ENCODE measurements at places on chromosomes 7 and 10.

- DNase-seq = no peak
Observed at GRCh38 chr7:91239772-91240171, 24.5 kb upstream of the FZD1 start.

DNA sequence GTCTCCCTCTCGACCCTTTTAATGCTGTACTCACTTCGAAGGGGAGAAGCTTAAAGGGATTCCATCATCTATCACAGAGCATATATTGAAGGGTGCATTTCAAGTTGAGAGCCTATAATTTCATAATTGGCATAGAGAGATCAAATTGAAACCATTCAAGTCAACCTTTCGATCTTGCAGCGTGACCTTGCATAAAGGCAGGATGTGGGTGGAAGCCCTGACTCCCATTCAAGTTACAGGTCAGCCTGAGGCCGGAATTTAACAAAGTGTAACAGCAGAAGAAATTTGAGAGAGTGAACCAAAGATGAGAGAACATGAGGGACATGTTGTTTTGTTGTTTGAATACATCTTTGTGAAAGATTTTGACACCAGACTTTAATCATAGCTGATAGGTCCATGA, 195.3 kb upstream of the TPK1 start:
- DNase-seq = no peak

- no peak for DNase-seq
Observed at GRCh38 chr10:42866115-42866995, 83.8 kb downstream of the BMS1 start.

DNA sequence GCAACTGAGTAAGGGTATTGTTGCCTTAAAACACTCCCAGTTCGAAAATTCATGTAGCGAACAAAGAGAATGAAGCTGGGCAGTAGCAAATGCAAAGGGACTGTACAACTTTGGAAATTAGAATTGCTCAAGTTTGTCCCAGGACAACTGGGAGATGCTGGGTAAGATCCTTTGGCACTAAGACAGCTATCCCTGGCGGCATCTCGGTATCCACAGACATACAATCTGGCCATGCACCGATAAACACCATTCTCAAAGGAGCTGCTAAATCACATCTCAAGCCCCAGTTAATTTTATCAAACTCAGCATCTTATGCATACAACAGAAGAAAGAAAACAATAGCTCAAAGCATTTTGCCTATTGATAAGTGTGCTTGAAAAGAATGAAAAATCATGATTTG, 177.3 kb downstream of the AMPH start:
- DNase-seq = no peak

DNA sequence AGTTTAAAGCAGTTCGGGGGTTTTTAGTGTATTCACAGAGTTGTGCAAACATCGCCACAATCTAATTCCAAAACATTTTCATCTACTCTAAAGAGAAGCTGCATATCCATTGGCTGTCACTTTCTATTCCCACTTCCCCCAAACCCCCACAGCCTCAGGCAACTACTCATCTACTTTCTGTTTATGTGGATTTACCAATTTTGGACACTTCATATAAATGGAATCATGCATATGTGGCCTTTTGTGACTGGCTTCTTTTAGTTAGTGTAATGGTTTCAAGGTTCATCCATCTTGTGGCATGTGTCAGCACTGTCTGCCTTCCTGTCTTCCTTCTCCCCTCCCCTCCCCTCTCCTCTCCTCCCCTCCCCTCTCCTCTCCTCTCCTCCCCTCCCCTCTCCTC, 78.5 kb upstream of the FZD1 start:
- no peak for DNase-seq

GRCh38 chr10:6962576-6962975, 382.5 kb upstream of the PRKCQ start:
- DNase-seq = no peak

- no peak for DNase-seq
Observed at GRCh38 chr7:108020585-108020984, 17.6 kb upstream of the LAMB1 start.

DNA sequence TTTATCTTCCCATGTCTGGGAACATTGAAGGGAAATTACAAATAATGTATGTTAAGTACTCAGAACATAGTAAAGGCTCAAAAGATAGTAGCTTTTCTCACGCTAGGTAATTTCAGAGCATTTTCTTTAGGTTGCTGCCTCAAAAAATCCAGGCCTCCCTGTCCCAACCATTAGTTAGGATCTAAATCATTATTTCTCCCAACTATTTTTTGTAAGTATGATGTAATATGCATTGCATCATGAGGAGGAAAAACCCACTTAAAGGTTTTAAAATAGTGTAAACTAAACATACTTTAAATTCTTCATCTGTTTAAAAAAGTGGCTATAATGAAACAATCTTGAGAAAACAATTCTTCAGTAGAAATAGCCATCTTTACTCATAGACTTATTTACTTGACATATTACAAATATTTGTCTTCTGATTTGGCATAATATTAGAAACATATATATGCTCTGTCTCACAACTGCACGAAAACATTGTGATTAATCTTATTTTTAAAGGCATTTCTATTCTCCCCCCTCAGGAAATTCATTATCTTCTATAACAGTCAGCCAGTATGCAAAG, 329.3 kb downstream of the ELMO1 start:
- DNase-seq = no peak

GRCh38 chr10:52170776-52171175, 143.3 kb upstream of the DKK1 start:
- no peak for DNase-seq
